Upper lobe of right lung (tissue), 1 donor: ENCODE measurements at places on chromosomes 7 and 10. TPM values are rescaled to one million over a fixed set of nuclear protein-coding genes. Genes with fewer than 3 reads are reported as not detected.

- no peak for DNase-seq
Measured at GRCh38 chr7:44398511-44398911, 73.1 kb upstream of the CAMK2B start.

The MRC1 gene
- total RNA-seq: 370 TPM

GRCh38 chr7:36972140-36972518 is 247.8 kb upstream of the AOAH start:
- no peak for DNase-seq

The PRSS1 gene
- total RNA-seq: not detected

GRCh38 chr7:151700586-151701165 is 176.2 kb downstream of the PRKAG2 start:
- no peak for DNase-seq

- DNase-seq: no peak
Measured at GRCh38 chr7:93140582-93141191, 7.5 kb downstream of the SAMD9L start.

The TSPAN12 gene
- 51.8 TPM for total RNA-seq

The VSTM2A gene
- not detected for total RNA-seq

The IFIT1 gene
- 51.1 TPM for total RNA-seq

DNA sequence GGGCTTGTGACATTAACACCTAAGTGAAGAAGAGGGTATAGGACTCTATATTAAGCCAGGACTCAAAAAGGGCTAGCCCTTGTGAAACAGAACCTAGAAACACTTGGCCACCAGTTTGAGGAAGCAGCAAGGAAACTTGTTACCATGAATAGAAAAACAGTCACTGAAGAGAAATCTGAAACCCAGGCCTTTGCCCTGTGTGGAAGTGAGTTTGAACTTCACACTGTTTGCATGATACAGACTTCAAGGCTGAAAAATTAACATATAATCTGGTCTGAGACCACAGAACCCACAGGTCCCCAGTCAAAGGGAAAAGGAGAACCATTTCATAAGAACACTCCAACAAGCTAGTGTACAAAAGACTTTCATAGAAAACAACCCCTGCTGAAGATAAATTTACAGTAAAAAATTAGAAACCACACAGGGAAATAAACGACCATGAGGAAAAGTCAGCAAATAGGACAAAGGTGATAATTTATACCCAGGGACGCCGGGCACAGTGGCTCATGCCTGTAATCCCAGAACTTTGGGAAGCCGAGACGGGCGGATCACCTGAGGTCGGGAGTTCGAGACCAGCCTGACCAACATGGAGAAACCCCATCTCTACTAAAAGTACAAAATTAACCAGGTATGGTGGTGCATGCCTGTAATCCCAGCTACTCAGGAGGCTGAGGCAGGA is 76.1 kb downstream of the SKIDA1 start:
- DNase-seq: no peak

The IGFBP3 gene
- total RNA-seq: 87.0 TPM

DNA sequence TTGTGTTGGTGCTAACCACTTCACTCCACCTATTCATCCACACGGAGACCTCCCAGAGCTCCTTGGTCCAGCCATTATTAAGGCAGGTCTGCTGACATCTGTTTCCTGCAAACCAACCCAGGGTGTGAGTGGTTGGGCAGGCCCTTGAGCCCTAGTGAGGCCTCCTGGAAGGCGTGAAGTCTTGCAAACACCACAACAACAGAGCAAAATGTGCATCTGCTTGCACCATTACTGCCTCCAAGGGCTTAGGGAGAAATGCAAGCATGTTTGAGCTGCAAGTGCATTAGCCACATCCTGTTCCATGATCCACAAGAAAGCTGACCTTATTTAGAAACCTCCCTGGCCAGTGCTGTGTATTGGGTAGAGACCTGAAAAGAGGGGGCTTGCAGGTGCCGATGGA is 325.5 kb downstream of the GRID1 start:
- no peak for DNase-seq

The SLC18A2 gene
- total RNA-seq: 5.2 TPM

The AGBL3 gene
- 3.9 TPM for total RNA-seq

DNA sequence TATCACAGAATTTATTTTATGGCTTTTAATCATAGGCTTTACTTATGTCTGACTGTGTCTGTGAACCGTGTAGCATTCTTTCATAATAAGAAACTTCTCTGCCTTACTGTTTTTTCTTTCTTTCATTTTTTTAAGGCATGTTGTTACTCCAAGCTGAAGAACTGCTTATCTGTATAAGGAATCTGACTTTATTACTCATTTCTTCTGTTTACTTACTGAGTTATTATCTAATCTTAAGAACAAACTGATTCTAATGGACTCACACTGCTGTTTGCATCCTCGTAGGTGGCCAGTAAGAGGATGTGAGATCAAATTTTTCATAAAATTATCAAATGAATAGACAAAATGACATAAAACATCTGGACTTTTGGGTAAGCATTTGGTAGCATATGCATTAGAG is 54.7 kb upstream of the DNAJC1 start:
- no peak for DNase-seq

GRCh38 chr7:106655703-106656498 is 5.1 kb downstream of the CCDC71L start:
- DNase-seq: no peak

DNA sequence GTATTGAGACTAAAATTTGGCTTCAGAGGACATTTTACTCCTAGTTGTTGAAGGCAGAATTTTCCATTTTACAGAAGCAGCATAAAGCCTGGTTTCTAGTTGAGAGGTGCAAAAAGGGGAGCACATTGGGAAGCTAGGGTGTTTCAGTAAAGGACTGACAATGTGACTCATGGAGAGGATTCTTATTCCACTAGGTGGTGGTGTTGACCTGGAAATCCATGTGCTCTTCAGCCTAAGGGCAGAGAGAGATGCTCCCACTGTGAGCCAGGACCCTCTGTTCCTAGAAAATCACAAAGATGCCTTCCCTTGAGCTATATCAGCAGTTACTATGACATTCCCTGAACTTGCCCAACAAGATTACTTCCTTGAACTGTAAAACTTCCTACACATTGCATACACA is 687.8 kb downstream of the IPMK start:
- no peak for DNase-seq

- no peak for DNase-seq
Measured at GRCh38 chr10:121613456-121613855, 15.2 kb upstream of the FGFR2 start.

- no peak for DNase-seq
Measured at GRCh38 chr7:100897772-100898454, 2.2 kb upstream of the ACHE start.

The GLI3 gene
- 17.5 TPM for total RNA-seq

DNA sequence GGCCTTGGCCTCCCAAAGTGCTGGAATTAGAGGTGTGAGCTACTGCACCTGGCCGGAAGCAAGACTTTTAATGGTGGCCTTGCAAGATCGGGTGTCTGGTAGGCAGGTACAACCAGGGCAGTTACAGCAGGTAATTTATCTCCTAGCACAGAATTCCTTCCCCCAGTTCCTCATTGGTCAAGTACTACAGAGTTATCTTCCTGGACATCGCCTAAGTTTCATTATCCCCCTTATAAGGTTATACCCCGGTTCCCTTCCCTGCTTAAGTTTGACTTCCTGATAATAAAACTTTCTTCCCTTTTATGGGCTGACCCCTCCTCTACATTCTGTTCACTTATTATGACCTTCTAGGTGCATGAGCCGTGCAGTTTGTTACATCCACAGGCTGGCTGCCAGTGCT is 19.0 kb upstream of the CYP3A43 start:
- no peak for DNase-seq

The FOXI2 gene
- not detected for total RNA-seq

DNA sequence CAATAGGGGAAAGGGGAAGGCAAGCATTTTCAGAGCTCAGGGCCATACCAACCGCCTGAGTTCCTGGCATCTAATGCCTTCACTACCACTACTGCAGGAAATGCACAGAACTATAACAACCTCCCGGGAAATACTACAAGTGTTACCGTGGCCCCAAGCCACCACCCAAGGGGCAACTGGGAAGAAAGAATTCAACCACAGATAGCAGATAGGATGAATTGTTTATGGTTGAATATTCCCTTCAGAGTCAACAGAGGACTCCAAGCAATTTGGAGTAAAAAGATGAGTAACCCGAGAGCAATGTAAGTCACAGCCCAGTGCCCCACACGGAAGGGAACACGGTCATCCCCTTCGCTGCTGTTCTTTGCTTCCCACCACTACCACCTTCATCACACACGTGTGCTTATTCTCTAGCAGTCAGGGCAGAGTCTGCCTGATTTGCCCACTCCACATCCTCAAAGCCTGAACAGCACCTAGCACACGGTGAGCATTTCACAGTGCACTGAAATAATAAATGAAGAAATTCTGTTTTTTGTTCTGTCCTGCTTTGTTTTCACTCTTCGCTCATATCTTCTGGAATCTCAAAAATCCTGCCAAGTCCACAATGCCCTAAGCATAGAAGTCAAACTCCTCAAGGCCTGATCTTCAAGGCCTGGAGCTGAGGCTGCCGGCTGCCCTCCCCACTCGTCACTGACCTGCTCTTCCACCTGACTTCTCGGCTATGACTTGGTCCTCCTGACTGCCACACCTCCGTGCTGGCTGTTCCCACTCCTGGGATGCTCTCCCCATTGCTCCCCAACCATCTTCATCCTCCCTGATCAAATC is 221.1 kb downstream of the KCNMA1 start:
- no peak for DNase-seq

DNA sequence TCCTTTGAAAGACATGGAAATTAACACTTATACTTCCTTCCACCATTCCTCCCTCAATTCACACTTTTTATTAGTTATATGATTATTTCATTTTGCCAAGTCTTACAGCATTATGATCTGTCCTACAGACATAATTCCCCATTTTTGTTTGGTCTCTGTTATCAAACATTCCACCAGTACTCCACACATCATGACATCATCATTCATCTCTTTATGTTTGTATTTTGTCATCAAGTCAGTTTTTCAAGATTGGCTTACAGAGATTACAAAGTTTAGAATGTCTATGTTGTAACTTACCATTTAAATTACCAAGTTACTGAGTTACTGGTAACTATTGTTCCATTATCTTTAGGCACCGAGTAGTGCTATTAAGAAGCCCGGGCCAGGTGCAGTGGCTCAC is 150.2 kb downstream of the HTR7 start:
- DNase-seq: no peak

The OPALIN gene
- total RNA-seq: not detected
